Esophagus mucosa (tissue), 1 donor: ENCODE measurements at places on chromosomes 6 and 20.

DNA sequence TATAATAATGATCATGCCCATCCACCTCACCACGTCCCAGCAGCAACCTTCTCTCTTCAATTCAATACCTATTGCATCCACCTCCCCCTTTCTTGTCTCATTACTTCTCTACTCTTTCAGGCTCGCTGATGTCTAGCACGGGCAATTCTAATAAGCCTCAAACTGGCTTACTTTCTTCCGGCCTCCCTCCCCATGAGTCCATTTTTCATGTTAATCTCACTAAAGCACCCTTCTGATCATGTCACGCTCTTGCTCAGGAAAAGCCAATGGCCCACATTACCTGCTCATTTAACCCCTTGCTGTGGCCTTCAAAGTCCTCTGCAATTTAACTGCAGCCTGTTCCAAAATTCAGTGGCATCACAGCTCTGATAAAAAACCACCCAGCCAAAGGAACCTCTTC, 105.1 kb downstream of the UTRN start:
- ATAC-seq = no peak

DNA sequence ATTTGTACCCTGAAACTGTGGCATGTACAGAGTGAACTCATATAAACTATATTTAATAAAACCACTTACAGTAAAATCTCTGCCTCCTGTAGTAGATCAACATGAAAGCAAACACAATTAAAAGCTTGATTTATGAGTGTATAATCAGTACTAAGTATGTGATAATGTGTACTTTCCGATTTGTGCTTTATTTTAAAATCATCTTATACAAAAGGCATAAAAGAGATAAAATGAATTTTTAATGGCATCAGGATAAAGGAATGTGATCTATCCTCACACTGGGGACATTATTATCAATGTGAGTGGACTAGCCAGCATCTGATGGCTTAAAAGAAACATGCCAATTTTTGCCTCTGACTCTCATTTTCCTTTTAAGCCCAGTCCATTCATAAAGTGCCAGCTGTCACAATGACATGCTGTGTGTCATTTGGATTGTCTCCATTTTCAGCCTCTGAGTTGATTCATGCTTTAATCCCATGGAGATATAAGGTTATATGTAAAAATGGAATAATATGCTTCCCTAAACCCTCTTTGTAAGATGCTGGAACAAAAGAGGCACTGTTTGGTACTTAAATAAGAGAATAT, 831.6 kb upstream of the EYS start:
- no peak for ATAC-seq

GRCh38 chr6:24957199-24957598, 21.4 kb upstream of the RIPOR2 start:
- ATAC-seq = no peak

- ATAC-seq = no peak
Measured at GRCh38 chr20:63248835-63249591, 5.2 kb downstream of the NKAIN4 start.

GRCh38 chr20:49318430-49319207, 40.8 kb upstream of the ZNFX1 start:
- peak; percentile 29 for ATAC-seq

DNA sequence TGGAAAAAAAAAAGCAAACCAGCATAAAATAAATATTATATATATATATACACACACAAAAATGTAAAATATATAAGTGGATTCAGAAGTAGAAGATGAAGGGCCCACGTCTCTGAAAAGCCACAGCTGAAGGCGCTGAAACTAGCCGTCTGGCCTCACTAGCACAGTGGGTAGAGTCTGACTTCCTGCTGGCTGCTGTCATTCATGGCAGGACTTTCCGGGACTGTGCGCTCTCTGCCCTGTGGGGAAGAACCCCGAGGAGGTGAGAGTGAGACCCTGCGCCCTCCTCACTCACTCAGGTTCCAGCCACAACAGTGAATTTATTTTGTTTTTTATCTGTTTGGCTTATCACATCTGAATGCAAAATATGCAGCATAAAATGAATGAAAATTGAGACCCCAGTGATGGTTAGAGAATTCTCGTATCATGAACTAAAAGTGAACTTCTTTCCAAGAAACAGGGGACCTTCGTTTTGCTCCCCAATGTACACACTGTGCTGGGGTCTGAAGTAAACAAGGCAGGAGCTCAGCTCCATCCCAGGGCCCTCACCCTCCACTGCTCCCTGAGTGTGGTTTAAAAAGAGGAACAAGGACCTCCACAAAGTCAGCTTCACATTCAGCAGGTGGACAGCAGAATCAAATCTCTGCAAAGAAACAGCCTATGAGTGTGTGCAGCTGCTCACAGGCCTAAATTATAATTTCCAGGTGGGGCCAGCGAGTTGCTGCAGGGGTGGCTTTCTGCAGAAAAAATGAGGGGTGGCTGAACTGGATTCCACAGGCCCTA, 1.3 kb upstream of the RAMACL start:
- ATAC-seq = no peak

- peak; percentile 62 for ATAC-seq
Measured at GRCh38 chr20:2051946-2052345, 49.7 kb upstream of the STK35 start.

DNA sequence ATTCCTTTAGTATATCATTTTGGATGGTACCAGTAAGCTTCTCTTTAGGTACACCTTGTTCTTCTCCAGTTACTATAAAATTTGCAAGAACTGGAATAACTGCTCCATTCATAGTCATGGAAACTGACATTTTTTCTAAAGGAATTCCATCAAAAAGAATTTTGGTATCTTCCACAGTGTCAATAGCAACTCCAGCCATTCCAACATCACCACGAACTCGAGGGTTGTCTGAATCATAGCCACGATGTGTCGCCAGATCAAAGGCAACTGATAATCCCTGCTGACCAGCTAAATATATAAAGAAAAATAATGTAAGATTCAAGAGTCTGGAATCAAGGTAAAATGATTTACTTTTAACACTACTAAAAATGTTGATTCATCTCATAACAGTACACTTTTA, 5.3 kb downstream of the MMUT start:
- ATAC-seq = no peak

DNA sequence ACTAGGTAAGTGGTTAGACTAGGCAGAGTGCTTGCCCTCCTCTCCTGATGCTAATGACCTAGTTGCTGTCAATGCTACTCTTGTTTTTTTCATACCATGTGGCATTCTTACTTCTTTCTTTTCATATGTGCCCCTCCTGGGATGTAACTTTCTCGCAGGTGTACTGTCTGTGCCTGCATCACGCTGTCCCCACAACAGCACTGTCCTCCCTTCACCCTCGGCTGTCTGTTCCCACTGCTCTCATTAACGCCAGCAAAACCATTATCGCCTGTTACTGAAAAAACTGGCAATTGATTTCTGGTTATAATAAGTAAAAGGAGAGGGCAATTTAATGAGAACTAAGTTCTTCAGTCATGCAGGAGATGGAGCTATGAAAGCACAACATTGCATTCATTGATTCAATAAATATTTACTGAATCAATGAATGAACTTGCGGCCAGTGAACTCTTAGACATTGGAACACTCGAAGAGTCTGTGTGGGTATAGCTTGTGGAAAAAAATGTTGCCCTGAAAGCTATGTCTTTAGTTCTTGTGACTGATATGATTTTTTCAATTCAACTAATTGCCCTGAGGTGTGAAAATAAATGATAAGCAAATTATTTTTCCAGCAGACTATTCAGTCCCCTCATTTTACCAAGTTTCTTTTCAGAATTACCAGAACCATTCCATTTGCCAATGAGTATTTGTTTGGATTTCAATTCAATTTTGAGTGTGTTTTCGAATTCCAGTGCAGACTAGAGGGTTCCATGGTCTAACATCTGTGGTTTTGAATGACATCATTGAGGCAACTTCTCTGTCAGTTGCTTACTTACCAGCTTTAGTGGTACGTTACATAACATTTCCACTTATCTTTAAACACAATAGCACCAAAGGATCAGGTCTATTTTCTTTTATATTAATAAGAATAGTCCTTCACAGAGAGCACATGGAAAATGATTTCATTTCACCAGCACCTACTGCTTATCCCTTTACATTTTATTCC, 2.1 kb downstream of the SLC17A4 start:
- no peak for ATAC-seq

DNA sequence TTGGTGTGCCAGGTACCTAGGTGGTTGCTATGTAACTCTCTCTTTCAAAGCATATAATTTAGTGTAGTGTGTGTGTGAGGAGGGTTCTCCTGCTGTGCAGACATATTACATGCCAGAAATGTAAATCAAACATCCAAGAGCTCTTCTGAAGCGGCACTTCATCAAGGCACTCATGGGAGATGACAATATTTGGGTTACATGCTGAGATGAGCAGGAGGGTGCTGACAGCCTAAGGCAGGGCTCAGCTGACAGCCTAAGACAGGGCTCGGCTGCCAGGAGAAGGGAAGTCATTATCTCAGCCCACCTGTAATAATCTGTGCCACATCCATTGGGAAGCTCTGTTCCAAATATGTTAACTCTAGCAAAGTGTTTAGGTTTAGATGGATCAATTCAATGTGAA, 39.1 kb downstream of the ADGRF5 start:
- ATAC-seq = no peak

- ATAC-seq = peak; percentile 83
Measured at GRCh38 chr6:71284785-71285184, 3.8 kb upstream of the OGFRL1 start.

DNA sequence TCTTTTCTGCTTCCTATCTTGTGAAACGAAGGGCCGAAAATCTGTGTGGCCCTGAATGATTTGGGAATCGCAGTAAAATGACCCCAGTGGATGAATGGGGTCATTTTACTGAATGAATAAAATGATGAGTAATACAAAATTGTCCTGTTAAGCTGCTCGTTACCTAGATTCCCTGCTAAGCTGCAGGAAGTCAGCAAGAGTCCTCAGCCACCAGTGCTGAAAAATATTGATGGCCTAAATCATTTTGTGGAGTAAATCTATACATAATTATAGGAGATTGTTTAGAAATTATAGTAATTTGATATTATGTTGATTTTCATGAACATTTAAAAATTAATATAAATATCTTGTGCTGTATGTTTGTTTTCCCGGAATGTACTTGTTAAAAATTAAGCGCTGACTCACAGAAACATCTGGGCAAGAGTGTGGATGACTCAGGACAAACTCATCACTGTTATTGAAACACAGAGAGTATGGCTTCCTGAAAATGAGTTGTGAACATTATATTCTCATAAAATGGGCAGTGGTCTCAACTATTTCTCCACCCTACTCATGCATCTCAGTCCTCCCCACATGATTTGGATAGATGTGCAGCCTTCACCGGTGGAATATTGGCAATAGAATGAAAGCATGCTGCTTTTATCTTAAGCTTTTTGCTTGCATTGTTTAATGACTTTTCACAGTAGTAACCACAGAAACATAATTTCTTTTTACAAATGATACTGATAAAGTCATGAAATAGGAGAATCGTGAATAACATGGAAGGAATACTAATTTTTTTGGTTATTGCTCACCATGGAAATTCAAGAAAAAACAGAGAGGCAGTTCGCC, 36.2 kb upstream of the RGS17 start:
- peak; percentile 68 for ATAC-seq

DNA sequence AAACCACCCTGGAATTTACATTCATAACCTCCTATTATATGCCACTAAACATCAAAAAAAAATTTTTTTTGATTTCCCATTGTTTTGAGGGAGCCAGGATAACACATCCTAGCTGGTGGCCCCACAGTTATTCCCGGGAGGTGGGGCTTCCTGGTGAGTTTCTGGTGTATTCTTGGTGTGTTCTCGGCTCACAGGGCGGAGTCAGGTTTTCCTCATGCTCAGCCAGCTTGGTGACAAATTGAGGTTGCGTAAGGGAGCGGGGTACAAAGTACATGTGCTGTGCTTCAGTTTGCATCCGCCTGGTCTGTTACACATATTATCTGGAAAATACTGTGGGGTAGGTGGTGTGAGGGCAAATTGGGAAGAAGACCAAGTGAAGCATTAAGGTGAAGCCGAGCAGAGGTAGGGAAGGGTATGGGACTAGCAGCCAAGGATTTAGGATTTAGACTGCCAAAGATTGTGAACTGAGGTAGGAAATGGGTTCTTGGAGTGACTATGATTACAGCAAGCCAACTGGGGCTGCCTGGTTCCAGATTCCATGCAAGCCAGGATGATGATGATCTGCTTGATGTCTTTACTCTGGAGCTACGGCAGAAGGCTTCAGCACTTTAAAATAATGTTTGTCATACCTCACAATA, 46.2 kb upstream of the EEF1A1 start:
- peak; percentile 90 for ATAC-seq

DNA sequence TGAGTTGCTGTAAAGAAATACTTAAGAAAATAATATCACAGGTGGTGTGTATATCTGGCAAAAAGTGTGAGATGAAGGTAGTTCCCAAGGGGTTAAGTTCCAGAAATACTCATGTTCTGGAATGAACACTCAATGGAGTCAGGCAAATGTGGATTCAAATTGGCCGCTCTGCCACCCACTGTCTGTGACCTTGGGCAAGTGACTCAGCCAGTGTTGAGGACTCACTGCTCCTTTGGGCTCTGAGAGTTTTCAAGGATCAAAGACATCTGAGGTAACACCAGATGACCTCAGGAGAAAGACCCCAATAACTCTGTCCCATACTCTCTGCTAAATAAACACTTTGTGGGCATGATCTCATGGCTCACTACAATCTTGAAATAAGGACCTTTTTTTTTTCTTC, 59.2 kb upstream of the EYA2 start:
- no peak for ATAC-seq

GRCh38 chr6:105755885-105756284, 330.3 kb upstream of the PRDM1 start:
- no peak for ATAC-seq

GRCh38 chr20:58696411-58696961, 3.9 kb downstream of the NPEPL1 start:
- ATAC-seq = no peak

GRCh38 chr6:27755768-27756167, 156.4 kb downstream of the OR2B2 start:
- ATAC-seq = no peak

DNA sequence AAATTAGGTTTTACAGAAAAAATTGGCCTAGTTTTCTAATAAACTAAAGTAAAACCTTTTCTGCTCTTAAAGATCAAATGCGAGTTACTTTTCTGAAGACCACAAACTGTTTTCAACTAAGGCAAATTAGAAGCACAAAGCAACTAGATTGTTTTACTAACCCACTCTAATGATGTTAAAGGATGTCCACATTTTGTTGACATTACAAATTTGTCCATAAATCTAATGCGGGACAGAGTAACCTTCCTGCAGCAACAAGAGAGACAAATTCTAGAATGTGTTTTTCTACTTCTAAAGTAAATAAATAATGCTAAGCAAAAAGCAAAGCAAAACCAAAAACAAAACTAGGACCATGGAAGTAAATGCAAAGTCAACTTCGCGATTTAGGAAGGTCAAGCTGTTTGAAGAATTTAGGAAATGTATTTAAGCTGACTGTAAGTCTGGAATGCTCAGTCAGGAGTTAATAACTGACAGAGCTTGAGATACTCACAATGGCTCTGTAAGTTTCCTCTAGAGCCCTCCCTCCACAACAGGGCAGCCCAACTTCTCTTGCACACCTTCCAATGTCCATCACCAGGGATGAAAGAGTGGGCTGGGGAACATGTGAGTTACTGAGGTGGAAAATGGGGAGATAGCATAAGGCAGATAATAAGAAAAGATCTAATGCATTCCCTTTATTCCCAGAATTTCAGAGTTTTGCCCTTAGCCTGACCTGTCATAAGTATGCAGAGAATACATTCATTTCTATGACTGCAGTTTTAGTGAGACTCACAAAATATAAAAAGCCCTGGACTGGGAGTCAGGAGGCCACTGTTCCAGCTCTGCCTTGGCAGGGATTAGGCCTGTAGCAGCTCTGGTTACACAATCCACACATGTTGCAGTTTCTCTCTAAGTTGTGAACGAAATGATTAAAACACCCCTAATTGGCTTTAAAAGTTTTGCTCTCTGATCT, 158.8 kb downstream of the FOXA2 start:
- ATAC-seq = no peak
